Chondrocyte (in vitro differentiated cells): ENCODE measurements at places on chromosomes 1 and 21.

DNA sequence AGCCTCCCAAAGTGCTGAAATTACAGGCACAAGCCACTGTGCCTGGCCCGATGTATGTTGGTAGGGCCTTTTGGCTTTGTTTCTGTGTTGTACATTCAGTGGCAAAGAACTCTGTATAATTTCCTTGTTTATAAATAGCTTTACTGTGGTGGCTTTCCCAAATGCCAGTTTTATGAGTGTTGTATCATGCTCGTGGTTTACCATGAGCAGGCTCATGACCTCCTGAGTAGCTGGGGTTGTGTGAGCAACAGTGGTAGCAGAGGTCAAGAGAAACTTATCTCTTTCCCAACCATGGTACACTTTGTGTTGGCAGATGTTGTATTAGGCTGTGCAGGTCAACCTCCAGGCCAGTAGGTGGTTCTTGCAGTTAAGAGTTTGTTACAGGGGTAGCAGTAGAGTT lies 420.4 kb upstream of the BEND5 start:
- H3K36me3 ChIP-seq, result peaks cover 1% of the 10 kb centered on the region
- no peaks in the 10 kb centered on the region for H3K27me3 ChIP-seq
- DNase-seq, result no peak
- no peak overlapping the region for H3K4me3 ChIP-seq
- no peak overlapping the region for H3K27ac ChIP-seq
- H3K4me1 ChIP-seq, result no peaks in the 10 kb centered on the region

DNA sequence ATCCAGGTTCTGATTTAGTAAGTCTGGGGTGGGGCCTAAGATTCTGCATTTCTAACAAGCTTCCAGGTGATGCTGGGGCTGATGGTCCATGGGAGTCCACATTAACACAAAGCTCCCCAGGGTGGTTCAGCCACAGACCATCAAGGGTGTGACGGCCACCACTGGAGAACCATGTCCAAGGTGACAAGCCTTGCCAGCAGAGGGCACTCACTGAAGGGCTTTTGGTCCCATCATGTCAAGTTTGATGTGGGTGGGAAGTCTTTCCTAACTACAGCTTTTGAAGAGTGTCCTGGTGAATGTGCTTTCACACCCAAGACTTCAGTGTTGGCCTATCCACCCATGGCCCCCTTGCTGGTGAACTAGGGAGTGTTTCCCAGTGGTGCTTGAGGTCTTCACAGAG lies 67.1 kb downstream of the UBE2T start:
- no peak overlapping the region for H3K4me3 ChIP-seq
- peaks cover 6% of the 10 kb centered on the region for H3K27me3 ChIP-seq
- H3K4me1 ChIP-seq, result peaks cover 10% of the 10 kb centered on the region
- H3K27ac ChIP-seq, result no peak overlapping the region
- no peak for DNase-seq
- H3K36me3 ChIP-seq, result no peaks in the 10 kb centered on the region

DNA sequence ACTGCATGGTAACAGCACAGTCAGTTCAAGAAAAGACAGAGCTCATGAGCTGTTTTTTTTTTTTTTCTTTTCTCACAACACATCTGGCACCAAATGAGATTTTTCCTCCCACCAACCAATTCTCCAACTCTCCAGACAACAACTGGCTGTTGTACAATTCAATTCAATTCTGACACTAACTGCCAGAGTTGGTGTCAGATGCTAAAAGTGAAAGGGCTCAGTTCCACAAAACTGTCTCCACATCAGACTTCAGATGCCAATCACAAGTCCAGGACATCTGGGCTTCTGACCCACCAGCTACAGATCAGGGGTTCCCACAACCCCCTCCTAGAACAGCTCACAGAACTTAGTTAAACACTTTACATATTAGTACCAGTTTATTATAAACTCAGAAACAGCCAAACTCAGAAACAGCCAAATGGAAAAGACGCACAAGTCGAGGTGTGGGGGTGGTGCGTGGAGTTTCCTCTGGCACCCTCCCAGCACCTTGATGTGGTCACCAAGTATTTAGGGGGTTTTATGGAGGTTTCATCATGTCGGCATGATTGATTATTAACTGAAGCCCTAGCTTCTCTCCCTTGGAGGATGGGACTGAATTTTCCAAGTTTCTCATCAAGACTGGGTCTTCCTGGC lies 39.2 kb upstream of the LRRC8D start:
- DNase-seq, result no peak
- H3K4me1 ChIP-seq, result no peaks in the 10 kb centered on the region
- H3K4me3 ChIP-seq, result no peak overlapping the region
- peak overlapping the region; percentile 49 for H3K27ac ChIP-seq
- H3K36me3 ChIP-seq, result peaks cover 1% of the 10 kb centered on the region

- H3K27ac ChIP-seq, result no peak overlapping the region
- H3K4me1 ChIP-seq, result peaks cover 4% of the 10 kb centered on the region
- no peaks in the 10 kb centered on the region for H3K27me3 ChIP-seq
- no peak for DNase-seq
- no peak overlapping the region for H3K4me3 ChIP-seq
- H3K36me3 ChIP-seq, result peaks cover 2% of the 10 kb centered on the region
Measured at GRCh38 chr1:230351983-230352382, 74.1 kb downstream of the PGBD5 start.

GRCh38 chr1:246790833-246791232 lies 66.6 kb downstream of the SCCPDH start:
- H3K36me3 ChIP-seq, result no peaks in the 10 kb centered on the region
- peak; percentile 75 for DNase-seq
- no peaks in the 10 kb centered on the region for H3K27me3 ChIP-seq
- no peak overlapping the region for H3K27ac ChIP-seq
- no peak overlapping the region for H3K4me3 ChIP-seq
- H3K4me1 ChIP-seq, result peaks cover 22% of the 10 kb centered on the region

DNA sequence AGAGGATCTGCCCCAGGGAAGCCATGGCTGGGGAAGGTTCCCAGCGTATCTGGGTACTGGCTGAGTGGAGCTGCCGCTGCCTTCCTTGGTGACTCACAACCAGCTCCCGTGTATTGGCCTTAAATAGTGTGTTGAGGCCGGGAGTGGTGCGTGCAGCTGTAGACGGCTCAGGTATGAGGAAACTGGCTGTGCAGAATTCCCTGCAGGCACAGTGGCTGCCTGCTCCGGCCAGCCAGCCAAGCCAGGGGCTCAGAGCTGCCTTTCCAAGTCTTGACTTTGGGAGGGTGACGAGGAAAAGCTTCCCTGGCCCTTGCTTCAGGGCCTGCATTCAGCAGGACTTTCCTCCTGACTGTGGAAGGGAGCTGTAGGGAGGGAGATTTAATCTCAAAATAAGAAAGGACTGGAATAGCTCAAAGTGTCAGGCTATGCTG lies at the start of gene VTCN1:
VTCN1 (minus strand) TSS at position 97 of the 431 bp plus-strand sequence; CDS start at position 25, 72 bp downstream.
- H3K4me1 ChIP-seq, result no peaks in the 10 kb centered on the region
- no peak within 1 kb of the TSS for H3K27ac ChIP-seq
- H3K4me3 ChIP-seq, result no peak within 1 kb of the TSS
- DNase-seq, result no peak

DNA sequence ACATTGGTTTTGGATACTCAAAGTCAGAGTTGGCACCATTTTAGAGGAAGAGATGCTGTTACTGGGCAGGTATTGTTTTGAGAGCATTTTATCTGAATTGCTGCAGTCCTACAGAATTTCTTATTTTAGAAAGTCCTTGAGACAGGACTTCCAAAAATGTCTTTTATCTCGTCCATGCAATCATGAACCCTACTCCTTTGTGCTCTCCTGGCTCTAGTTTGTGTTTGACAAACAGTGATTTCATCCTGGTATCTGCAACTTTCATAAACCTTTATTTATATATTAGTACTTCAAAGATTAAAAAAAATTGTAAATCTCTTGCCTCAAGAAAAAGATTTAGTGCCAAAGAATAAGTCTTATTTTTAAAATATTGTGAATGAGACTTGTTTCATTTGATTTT lies 4.6 kb upstream of the ARPC5 start:
- no peak overlapping the region for H3K4me3 ChIP-seq
- no peaks in the 10 kb centered on the region for H3K27me3 ChIP-seq
